ENCODE measurements at places on chromosomes 3 and 15.

DNA sequence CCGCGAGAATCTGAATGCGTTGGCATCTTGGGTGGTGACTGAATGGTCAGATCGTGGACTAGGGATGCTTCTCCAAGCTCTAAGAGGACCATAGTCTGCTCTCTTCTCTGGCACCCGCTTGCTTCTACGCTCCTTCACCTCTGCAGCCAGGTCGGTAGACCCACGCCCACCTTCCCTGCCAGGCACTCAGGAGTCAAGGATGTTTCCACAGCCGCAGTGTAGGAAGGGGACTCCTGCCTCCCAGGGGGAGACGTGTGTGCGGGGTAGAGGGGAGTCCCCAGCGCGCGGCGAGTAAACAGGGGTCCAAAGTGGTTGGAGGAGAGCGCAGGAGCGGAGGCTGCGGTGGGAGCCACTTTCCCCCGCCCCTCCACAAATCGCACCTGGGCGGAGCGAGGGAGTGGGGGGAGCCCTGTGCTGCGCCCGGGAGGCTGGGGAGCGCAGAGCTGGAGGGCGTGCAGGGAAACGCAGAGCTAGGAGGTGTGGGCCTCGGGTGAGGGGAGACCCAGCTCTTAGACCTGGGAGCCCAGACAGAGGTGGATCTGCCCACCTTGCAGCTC lies 1.7 kb downstream of the LRRC3B start:
- DNase-seq, result peak; percentile 33

- no peak for DNase-seq
Observed at GRCh38 chr3:100702980-100703345, 6.3 kb upstream of the TFG start.

- DNase-seq, result peak; percentile 85
Observed at GRCh38 chr3:53709860-53710674, 136.2 kb downstream of the CHDH start.

GRCh38 chr3:178602856-178603255 lies 66.6 kb downstream of the KCNMB2 start:
- no peak for DNase-seq

- DNase-seq, result peak; percentile 66
Observed at GRCh38 chr3:186849374-186849975, 7.0 kb downstream of the ADIPOQ start.

GRCh38 chr3:10242182-10243065 lies 5.8 kb upstream of the TATDN2 start:
- DNase-seq, result no peak

DNA sequence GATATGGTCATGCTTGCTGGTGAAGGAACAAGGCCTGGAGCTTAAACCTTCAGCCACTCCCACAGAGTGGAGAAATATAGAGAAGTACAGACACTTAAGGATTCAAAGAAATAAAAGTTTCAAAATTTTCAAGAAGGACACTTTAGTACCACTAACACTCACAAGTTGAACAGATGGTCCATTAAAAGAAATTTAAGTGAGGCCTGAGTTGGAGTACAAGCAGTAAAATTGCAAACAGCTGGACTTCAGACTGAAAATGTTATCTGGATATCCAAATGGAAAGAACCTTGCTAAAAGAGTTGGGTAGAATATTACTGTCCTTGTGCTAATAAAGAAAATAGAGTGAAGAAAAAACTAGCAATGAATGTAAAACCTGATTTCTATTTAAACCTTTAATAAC lies 397.1 kb upstream of the KCNMB2 start:
- no peak for DNase-seq

GRCh38 chr3:147391781-147392624 lies 14.3 kb downstream of the ZIC4 start:
- peak; percentile 64 for DNase-seq

GRCh38 chr15:82045892-82046665 lies at the start of gene MEX3B:
Gene MEX3B, minus strand, starts transcription at chr15:82046018. Its CDS starts 313 bp downstream, at chr15:82045705.
- DNase-seq, result peak; percentile 86

- DNase-seq, result peak; percentile 67
Observed at GRCh38 chr15:67150023-67150860, 84.8 kb downstream of the SMAD3 start.

- no peak for DNase-seq
Observed at GRCh38 chr3:29612536-29612935, 331.7 kb downstream of the RBMS3 start.

DNA sequence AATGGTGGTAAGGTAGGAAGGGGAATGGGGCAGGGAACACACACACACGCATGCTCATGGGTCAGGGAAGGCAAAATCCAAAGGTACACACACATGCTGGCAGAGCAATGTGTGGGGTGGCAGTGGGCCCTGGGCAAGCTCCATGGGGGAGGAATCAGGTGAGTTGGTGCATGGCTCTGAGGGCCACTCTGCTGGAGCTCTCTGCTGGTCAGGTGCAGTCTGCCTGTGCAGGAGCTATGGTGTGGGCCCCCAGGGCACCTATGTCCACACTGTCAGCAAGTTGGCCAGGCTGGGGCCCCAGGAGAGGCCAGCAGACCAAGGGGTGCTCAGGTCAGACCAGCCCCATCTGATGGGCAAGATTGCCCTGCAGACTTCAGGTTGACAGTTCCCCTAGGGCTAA lies 90.1 kb upstream of the GAP43 start:
- DNase-seq, result no peak

GRCh38 chr3:99867594-99868310 lies 50.1 kb downstream of the CMSS1 start:
- no peak for DNase-seq

DNA sequence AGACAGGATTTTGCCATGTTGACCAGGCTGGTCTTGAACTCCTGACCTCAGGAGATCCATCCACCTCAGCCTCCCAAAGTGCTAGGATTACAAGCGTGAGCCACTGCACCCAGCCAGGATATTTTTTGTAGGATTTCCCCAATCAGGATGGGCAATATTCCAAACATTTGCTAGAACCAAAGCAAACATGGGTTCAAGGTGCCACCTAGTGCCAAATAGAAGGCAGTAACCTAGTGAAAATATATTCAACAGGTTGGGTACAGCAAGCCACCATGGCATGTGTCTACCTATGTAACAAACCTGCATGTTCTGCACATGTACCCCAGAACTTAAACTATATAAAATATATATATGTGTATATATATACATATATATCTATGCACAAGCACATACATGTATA lies 185.9 kb upstream of the CADM2 start:
- DNase-seq, result peak; percentile 11

GRCh38 chr15:97963779-97964178 lies 3.3 kb downstream of the ARRDC4 start:
- DNase-seq, result no peak

GRCh38 chr15:39320886-39321285 lies 260.0 kb upstream of the THBS1 start:
- DNase-seq, result no peak

DNA sequence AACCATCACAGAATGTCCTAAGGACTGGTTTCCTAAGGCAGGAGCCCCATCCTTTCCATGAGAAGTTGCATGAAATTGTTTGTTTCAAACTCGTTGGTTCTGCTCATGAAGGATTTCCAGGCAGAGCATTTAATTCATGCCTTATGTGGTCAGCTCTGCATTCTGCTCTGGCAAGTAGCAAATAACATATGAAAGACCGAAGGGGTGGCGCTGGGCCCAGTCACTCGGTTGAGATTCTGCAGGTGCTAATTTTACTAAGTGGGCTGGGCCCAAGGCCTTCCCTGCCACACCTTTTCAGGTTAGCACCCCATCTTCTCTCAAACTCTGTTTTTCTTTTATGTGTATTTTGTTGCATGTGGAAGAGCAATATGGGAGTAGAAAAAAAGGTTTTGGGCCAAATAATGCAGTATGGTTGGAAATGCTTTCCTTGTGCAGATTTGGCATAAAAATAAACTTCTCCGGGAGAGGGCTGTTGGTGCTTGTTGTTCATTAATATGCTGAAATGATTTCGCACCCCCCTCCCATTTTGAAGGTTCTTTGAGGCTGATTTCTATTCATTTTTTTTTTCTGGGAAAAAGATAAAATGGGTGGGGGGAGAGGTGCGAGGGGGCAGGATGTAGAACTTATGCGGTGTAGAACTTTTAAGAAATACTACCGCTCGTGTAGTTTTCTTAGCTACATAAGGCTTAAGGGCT lies 182.9 kb upstream of the FEZF2 start:
- DNase-seq, result peak; percentile 9

DNA sequence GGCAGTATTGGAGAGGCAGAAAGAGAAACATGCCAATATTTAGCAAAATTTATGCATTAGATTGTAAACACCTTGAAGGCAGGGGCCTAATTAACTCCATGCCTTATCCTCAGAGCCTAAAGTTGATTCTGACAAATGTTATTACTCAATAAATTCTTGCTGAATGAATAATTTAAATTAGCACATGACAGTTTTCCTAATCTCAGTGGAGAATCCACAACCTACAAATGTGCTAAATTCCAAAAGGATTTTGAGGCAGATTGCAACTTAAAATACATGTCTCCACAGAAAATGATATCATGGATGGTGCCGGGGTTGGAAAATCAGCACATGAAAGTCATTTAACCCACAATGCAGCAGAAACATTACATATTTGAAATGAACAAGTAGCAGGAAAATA lies 41.1 kb upstream of the NANOGP8 start:
- no peak for DNase-seq
